ENCODE measurements at places on chromosomes 11 and 22.

- no peak for DNase-seq
Measured at GRCh38 chr11:115944596-115944995, 440.4 kb upstream of the CADM1 start.

DNA sequence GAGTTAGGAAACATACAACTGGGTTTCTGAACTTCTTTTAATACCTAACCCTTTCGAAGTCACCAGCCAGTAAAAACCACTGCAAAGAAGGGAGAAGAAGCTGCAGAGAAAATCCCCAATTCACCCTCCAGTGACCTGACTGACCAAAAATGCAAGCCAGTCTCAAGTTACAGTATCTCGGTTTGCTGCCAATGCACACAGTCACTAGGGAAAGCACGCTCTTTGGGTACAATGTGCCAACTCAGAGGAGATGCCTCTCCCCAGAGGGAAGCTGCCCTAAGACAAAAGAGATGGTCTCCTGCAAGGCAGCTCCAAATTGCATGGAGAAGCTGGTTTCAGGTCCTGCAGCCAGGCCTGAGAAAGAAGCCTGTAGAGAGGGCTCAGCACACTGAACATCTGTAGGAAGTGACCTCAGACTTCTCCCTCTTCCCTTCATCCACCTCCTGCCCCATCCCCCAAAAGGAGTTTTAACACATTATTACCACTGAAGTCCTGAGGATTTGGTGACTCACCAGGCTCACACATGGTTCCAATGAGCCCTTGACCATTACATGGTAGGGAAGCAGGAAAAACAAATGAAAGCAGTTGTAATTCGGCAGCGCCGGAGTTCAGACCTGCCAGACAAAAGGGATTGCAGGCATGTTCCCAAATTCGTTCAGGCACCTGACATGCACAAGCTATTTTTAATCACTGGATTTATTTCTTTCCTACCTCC, 90.1 kb downstream of the ETS1 start:
- DNase-seq = no peak

GRCh38 chr11:380996-381395, 11.7 kb downstream of the B4GALNT4 start:
- no peak for DNase-seq

DNA sequence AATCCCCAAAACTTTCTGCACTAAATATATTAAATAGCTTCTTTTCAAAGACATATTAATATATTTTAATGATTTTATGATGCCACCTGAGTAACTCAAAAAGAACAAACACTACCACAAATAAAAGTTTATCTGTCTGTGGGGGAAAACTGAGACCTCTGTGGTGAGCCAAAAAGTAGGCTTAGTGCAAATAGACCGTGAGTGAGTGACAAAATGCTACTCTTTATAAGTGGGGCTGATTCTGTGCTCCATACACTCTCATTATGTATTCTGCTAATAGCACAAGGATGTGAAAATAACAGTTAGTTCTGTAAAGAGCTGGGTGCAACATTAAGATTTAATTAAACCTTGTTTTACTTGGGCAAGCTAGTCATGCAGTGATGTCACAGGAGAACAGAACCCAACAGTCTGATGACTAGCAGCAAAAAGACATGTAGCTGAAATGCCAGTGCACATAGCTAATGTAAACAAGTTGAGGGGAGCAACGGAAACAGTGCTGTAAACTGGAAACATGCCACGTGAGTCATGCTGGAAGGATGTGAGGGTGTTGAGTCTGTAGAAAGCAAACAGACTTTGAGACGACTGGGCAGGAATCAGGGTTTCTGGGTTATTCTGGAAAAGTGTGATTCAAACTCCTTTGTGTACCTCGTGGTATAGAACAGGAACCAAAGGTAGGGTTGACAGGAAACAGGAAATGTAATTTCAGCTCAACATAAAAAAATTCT, 1130.4 kb downstream of the LRRC4C start:
- DNase-seq = no peak

All from CD8-positive, alpha-beta memory T cell (primary cell).